ENCODE measurements at places on chromosomes 5 and 9.

GRCh38 chr5:150143350-150144245 lies 12.0 kb downstream of the PDGFRB start:
- DNase-seq: no peak

DNA sequence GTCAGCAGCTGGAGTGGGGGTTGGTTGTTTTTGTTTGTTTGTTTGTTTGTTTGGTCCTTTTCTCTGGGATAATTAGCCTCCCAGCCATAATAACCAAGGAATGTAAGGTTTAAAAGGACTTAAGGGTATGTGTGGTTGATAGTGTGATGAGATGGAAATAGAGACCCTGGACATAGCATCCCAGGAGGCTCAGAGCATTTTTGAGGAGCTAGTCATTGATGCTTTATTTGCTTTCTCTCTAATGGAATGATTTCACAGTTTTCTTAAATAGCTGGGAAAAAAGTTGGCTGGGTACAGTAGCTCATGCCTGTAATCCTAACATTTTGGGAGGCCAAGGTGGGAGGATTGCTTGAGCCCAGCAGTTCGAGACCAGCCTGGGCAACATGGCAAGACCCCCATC lies 45.1 kb downstream of the TTC1 start:
- DNase-seq: no peak

DNA sequence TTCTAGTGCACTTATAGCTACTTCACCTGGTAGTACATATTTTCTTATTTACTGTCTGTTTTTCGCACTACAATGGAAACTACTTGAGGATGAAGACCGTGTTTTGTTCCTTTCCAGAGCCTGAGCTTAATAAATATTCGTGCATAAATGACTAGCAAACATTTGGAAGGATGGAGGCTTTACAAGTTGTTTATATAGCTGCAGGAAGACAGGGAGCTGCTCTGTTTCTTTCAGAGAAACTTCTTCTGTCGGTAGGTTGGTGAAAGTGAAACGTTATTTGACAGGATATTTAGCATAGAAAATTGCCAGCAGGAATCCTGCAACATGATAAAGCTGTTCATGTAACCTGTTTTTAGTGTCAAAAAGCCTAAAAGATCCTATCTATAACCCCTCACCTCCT lies 210.6 kb downstream of the PCSK5 start:
- DNase-seq: no peak

DNA sequence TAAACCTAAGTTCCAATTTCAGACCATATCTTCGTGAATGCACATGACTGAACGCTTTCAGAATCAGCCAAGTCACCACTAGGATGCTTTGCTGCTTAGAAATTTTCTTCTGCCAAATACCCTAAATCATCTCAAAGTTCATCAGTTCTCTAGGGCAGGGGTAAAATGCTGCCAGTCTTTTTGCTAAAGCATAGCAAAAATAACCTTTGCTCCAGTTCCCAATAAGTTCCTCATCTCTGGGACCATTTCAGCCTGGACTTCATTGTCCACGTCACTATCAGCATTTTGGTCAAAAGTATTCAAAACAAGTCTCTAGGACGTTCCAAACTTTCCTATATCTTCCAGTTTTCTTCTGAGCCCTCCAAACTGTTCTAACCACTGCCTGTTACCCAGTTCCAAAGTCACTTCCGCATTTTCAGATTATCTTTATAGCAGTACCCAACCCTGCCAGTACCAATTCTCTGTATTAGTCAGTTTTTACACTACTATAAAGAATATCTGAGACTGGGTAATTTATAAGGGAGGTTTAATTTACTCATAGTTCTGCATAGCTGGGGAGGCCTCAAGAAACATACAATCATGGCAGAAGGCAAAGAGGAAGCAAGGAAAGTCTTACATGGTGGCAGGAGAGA lies 74.8 kb downstream of the NR3C1 start:
- no peak for DNase-seq

- DNase-seq: no peak
These were observed 115.9 kb upstream of the DAPK1 start for GRCh38 chr9:87381746-87382145.
